ENCODE measurements at places on chromosomes 12 and 14.

DNA sequence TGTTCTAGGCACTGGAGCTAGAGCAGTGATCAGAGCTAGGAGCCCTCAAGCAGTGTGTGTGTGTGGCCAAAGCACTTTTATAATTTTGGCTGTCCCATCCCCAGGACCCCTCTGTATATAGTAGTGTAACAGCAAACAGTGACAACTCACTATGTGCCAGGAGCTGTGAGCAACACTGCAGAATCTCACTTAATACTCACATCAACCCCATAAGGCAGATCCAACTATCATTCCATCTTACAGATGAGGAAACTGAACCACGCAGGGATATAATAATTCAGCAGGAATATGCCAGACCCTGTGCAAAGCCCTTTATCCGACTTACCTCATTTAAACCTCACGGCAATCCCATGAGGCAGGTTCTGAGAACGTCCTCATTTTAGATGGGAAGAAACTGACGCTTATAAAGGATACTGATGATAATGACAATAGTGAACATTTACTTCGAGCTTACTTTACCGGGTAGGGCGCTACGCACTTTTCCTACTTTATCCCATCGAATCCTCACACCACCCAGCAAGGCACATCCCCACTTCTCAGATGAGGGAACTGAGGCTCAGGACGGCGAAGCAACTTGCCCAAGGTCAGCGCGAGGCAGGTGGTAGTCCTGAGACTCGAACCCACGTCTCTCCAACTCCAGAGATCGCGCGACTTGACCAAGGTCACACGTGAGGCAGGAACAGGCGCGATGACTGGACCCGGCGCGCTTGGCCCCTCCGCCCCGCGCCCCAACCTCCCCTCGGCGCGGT lies 687 bp downstream of the RAB35 start:
- peak; percentile 28 for DNase-seq

- no peak for DNase-seq
Measured at GRCh38 chr14:64137657-64138290, 156.4 kb downstream of the ESR2 start.

- DNase-seq = no peak
Measured at GRCh38 chr12:2548081-2548480, 246.7 kb upstream of the FKBP4 start.

GRCh38 chr14:104583424-104584306 lies 4.1 kb downstream of the C14orf180 start:
- no peak for DNase-seq

DNA sequence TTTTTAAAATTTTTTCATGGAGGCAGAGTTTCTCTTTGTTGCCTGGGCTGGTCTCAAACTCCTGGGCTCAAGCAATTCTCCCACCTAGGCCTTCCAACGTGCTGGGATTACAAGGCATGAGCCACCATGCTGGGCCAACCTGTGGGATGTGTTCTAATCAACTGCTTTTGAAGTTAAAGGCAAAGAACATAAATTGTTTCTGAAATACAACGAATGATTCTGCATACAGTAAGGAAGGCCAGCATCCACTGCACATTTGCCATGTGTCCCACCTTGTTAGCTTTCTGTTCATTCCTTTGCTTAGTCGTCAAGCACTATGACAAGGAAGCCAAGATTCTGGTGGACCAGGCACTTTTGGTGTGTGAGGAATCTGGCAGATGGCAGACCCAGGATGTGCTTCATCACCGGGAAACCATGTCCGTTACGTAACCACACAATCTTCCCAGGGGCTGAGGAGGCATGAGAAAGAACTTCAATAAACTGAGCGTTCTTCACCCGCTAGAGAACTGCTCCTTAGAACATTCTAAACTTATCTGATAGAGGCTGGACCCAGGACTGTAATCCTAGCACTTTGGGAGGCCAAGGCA lies 24.5 kb downstream of the MOK start:
- no peak for DNase-seq

DNA sequence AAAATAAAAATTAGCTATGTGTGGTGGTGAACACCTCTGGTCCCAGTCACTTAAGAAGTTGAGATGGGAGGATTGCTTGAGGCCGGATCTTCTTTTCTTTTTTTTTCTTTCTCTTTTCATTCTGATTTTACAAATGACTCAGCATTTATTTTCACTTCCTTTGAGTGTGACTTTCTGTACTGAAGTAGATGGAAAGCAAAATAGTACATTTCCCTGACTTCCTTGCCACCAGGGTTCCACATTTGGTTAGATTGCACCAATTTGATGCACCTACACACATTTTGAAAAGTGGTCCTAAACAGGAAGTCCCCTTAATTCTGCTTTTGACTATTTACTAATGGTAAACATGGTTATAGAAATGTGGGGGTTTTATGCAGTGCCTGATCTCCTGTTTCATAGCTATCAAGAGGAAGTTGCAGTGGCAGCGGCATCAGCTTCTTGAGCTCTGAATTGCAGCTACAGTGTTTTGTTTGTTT lies 13.0 kb upstream of the LEMD3 start:
- no peak for DNase-seq

- DNase-seq = no peak
Measured at GRCh38 chr12:1656902-1657301, 27.9 kb downstream of the WNT5B start.

GRCh38 chr14:90569201-90569600 lies 172.4 kb downstream of the CALM1 start:
- no peak for DNase-seq

- DNase-seq = no peak
Measured at GRCh38 chr12:88328090-88328489, 186.0 kb downstream of the TMTC3 start.

GRCh38 chr14:88516861-88517357 lies 37.9 kb downstream of the PTPN21 start:
- no peak for DNase-seq

DNA sequence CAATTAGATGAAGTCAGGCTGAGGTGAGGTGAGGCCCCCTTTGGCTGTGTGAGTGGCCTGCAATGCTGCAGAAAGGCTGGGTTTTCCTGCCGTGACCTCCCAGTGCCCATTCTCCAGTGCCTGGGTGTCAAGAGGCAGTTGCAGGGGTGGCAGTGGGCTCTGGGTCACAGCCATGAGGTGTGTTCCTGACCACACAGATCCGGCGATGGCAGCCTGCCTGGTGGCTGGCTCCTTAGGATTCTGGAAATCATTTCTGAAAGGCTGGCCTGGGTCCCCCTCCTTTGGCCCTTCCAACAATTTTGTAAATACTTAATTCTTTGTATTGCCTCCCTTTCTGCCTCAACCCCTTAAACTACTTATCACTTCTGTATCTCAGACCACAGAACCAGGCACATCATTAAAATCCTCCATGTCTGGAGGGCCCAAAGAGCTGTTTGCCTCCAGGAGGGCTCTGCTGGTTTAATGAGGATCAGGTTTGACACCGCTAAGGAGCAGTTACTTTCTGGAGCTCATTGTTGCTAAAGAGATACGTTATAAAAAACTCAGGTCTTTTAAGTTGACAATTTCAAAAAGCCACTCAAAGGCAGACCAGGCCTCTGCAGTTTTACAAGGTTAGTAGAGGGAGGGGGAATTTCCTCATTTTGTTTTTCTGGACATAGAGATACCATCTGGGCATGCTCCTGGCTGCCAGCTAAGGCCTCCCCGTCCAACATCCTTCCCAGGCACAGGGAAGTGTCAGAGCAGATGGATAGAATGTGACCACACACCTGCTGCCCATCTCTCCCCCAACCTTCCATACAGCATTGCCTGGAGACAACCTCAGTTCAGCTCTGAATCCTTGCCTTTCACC lies 204.4 kb downstream of the FOXN3 start:
- DNase-seq = no peak

DNA sequence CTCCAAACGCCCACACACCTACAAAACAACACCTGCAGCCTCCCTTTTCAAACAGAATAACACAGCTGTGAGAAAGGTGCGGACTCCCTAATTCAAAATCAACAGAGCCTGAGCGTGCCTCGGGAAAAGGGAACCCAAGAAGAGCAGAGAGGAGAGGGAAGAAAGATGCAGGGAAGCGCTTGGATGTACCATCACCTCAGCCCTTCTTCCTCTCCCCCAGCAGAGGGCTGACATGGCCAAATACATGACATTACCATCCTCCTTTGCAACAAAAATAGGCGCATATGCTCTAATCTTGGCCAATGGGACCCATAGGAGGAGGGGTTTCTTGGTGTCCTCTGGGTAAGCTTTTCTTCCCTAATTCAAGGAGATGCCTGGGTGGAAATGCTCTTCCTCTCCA lies 78.0 kb downstream of the CPSF2 start:
- no peak for DNase-seq

GRCh38 chr14:92553438-92553837 lies 39.9 kb downstream of the RIN3 start:
- no peak for DNase-seq

- no peak for DNase-seq
Measured at GRCh38 chr14:102236026-102236425, 68.9 kb downstream of the MOK start.

DNA sequence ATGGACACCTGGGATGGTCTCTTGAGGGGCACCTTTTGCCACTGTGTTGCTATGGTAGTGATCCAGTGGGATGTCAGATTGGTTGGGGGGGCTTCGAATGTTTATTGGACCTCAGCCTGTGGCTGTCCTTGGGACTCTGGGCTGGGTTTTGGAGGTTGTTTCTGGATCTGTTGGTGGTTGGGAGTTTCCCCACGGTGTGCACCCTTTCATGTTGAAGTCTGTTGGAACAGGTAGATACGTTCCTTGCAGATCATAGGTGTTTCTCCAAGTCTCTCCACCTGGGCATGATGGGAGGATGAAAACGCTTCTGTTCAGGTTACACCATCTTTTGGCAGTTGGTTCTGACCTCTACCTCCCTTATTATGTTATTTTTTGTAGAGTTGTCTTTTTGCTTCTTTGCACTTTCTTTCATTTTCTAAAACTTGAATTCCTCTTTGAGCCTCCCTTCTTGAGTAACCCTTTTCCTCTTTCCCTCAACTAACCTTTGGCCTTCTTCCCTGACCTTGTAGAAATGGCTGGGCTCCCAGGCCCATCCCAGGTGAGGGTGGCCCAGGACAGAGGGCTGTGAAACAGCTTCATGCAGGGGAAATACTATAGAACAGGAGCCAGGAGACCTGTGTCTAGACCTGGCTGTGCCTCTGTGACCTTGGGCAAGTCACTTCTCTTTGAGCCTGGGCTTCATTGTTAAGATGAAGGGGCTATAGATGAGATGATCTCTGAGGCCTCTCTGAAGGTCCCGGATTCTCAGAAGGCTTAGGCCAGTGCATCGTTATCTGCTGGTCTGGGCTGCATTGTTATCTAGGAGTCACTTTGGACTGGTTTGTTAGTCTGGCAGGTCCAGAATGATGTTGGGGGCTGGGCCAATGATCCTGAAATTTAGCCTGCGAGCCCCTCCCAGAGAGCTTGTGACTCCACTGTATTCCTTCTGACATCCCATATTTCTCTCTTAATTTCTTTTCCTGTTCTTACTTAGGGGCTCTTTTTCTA lies 2.0 kb downstream of the ATN1 start:
- DNase-seq = no peak

DNA sequence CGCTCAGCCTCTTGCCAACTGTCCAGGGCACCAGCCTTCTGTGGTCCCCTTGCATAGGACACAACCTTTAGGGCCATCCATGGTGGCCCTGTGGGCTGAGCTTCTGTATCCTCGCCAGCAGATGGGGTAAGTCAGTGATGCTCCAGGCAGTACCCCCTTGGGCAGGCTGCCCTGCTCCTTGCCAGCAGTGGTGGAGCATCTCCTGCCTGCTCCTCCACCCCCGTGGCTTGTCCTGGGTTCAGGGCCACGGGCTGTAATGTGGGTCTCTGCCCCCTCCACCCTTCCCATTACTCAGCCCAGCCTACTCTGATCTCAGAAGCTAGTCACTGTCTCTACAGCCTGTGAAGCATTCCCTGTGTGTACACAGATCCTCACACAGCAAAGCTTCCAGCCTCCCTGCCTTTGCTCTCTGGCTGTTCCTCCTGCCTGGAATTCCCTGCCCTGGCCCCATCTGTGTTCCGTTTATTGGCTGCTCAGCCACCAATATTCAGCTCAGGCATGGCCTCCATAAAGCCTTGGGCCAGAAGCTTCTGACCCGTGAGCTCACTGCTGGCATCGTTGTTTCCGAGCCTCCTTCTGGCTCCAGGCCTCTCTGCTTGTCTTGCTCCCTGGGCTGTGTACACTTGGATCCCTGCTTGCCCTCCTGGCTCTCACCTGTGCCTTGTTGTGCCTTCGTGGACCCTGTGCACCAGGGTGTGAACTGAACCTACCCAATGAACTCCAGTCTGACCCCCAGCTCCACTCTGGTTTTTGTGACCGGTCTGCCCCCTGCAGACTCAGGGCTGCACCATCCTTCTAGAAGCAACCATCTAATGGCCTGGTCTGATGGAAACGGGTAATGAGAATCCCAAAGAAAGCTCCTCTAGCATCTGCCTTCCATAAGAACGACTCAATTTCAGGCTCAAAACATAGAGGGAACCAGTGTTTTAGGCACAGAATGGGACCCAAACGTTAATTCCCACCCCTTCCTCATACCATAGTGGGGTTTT lies 177.0 kb upstream of the PRMT8 start:
- DNase-seq = no peak

GRCh38 chr12:19893514-19893913 lies 454.2 kb downstream of the AEBP2 start:
- no peak for DNase-seq

- no peak for DNase-seq
Measured at GRCh38 chr14:85766295-85766694, 236.4 kb downstream of the FLRT2 start.

- no peak for DNase-seq
Measured at GRCh38 chr14:74510959-74511409, 17.4 kb downstream of the ISCA2 start.

- no peak for DNase-seq
Measured at GRCh38 chr14:22530127-22530526, 58.9 kb downstream of the DAD1 start.

DNA sequence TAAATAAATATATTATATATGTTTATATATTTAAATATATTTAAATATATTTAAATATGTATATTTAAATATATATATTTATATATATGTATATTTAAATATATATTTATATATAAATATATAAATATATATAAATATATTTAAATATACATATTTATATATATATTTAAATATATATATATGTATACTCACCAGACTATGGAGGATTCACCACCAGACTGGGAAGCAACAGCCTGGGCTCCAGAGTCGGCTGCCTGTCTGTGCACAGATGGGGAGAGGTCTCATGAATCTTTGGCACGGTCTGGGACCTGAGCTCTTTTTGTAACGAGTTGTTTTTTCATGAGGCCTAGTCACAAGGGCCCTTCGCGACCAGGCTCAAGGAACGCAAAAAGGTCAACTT lies 21.3 kb downstream of the NOC4L start:
- no peak for DNase-seq

- peak; percentile 86 for DNase-seq
Measured at GRCh38 chr14:72420749-72421474, 473.0 kb downstream of the DPF3 start.

- DNase-seq = no peak
Measured at GRCh38 chr12:57268264-57268663, 17.3 kb upstream of the STAC3 start.
